ENCODE measurements at places on chromosomes 12 and 14.

DNA sequence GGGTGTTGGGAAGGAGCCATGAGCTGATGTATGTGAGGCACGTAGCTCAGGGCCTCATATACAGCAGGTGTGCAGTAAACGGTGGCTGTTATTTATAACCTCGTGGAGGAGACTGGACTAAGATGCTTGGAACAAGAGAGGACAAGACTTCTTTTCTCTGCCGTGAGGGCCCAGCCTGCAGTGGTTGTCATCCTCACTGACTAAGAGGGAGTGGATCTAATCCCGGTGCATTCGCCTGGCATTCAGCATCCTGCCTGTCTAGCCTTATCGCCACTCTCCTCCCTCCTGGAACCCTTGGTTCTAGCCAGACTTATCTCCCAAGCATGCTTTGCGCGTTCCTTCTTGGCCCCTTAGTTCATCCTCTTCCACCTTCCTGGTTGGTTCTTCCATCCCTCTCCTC is 3.9 kb downstream of the TSPAN9 start:
- DNase-seq: no peak

- no peak for DNase-seq
Observed at GRCh38 chr12:22437031-22437806, 102.7 kb upstream of the ST8SIA1 start.

GRCh38 chr14:97410667-97411620 is 613.8 kb downstream of the VRK1 start:
- no peak for DNase-seq

GRCh38 chr12:105032703-105033357 is 46.7 kb downstream of the NOPCHAP1 start:
- DNase-seq: no peak

DNA sequence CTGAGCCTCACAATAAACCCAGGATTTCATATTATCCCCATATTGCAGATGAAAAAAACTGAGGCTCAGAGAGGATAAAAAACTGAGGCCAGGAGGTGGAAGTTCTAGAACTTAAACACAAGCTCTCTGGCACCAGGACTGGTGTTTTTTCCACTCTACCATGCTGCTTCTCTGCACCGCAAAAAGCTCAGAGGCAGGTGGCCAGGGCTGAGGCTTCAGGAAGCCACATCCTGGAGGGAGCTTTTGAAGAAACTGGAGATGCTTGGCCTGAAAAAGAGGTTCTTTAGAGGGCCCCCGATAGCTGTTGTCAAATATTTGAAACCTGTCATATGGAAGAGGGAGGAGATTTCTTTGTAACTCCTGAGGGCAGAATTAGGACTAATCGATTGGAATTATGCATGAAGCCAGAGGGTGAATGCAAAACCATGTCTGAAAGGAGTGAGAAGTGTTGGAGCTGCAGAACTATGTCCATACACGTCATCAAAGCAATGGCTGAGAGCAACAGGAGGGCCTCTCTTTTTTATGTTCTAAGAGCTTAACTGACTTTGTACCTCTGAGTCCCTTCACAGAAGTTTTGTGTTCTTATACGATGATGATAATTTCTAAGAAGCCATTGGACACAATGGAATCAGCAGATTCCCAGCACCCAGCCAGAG is 448.6 kb downstream of the FUT8 start:
- DNase-seq: no peak

DNA sequence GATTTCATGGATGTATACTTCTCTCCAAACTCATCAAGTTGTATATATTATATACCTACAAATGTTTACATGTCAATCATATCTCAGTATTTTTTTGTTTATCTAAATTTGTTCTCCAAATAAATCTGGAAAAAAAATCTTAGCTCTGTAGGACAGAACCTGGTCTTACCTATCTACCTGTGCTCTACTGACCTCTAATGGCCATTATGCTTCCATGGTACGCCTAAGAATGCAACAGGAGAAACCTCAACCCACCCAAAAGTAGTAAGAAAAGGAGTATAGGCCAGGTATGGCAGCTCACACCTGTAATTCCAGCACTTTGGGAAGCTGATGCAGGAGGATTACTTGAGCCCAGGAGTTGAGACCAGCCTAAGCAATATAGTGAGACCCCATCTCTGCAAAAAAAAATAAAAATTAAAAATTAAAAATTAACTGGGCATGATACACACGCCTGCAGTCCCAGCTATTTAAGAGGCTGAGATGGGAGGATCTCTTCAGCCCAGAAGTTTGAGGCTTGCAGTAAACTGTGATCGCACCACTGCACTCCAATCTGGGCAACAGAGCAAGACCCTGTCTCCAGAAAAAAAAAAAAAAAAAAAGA is 8.7 kb downstream of the OR11H4 start:
- DNase-seq: no peak

Data from HAP-1 (cell line).